Tibial artery (tissue), 4 donors: ENCODE measurements at places on chromosomes 1 and 21.

- no peak for DNase-seq
Measured at GRCh38 chr1:205486258-205486657, 18.2 kb upstream of the CDK18 start.

DNA sequence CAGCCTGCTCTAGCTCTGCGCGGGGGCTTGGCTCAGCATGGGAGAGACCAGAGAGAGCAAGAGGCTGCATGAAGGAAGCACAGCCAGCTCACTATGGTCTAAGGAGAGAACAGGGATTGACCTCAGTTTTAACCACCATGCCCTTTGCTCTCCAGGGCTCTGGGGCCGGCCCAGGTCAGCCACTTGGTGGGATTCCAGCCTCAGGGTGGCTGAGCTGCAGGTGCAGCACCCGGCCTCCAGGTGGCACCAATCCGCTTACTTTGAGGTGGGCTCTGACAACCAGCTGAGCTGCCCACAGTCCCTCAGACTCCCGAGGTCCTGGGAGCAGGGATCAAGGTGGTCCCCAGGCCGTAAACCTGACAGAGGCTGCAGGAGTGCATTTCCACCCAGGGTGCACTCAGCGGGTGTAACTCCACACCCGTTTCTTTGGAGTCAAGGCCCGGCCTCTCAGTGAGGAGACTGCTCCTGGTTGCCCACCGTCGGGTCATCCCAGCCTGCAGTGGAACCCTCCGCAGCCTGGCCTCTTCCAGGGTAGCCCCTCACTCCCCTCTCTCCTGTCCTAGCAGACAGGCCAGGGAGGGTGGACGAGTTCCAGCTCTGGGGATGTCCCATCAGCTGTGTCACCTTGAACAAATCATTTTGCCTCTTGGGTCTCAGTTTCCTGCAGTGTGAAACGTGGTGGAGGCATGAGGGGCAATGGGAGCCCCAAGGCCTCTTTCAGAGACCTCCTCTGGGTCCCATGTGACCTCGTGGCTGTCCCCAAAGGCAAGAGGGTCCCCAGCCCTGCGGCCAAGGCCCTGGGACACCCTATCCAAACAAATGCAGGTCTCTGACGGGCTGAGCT lies 607 bp upstream of the LGR6 start:
- peak; percentile 41 for DNase-seq

DNA sequence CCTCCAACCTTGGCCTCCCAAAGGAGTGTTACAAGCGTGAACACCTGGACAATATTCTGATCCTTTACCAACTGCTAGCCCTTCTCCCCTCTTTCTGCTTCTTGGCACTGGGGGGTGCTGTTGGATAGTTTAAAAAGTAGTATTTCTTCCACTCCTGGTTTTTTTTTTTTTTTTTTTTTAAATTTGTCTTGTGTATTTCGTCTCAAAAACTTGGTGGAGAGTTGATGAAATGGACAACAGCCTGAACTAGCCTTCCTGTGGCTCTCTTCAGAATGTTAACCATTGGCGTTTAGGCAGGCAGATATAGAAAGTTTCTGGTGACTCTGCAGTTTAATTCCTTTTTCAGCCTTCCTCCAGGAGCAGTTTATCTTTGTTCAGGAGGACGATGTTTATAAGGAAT lies 69.7 kb upstream of the USP24 start:
- DNase-seq, result no peak

DNA sequence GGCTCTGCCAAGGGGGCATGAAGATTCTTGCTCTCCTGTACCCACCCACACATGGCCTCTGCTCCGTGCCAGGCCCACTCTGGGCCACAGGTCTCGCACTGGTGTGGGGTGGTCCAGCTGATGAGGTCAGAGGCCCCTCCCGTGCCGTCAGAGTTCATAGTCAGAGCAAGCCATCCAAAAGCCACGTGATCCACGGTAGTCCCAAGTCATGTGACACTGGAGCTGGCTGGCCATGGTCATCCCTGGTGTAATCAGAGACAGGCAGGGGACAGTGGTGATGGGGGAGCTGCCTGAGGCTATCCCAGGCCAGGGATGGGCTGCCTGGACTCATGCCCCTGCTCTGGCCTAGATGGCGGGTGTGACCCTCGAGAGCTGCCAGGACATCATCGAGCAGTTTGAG lies 10.5 kb downstream of the PLCH2 start:
- no peak for DNase-seq

GRCh38 chr1:206513312-206514111 lies 6.2 kb downstream of the RASSF5 start:
- peak; percentile 91 for DNase-seq

GRCh38 chr1:165619647-165620151 lies 11.3 kb upstream of the MGST3 start:
- no peak for DNase-seq

DNA sequence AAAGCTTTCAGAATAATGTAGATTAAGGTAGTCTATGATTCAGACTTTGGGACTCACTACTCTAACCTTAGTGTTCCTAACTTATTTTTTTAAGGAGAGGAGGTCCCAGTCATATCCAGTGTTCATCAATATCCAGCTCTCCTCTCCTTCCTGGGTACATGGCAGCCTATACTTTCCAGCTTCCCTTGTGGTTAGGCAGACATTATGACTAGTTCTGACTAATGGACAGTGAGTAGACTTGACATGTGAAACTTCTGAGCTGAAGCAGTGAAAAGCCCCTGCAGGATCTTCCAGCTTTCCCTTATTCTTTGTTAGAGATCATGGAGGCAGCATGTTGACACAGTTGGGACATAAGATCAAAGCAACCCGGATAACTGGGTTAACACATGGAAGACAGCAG lies 144.2 kb downstream of the PTPRU start:
- DNase-seq, result no peak

DNA sequence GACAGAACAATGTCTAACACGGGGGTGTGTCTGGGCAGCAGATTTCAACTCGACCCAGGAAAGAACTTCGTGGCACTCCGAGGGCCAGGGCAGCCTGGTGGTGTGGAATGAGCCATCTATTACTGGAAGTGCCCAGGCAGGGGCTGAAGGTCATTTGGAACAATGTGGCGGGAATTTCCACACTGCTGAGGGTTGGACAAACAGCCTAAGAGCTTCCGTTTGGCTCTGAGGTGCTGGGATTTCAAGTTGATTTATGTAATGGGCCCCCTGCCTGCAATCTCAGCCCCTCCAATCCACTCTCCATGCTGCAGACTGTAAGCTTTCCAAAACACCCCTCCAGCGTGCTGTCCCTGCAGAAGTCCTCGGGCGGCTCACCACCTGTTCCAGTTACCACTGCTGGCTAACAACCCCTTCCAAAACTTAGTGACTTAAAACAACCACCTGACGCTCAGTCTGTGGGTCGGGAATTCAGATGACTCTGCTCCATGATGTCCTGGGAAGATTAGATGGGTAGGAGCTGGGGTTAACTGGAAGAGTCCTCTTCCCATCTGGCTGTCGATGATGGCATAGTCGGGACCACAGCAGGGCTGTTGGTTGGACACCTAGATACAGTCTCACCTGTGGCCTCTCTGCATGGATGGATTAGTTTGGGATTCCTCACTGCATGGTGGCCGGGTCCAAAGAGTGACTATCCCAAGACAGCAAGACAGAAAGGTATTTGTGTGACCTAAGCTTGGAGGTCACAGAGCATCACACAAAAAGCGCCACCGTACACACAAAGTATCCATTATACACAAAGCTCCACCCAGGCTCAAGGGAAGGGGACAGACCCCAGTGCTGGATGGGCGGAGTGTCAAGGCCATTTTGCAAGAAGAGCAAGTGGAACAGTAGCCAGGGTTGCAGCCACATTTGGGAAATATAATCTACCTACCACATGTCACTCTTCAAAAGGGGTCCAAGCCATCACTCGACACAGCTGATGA lies 89.7 kb upstream of the IFFO2 start:
- no peak for DNase-seq

GRCh38 chr1:91741301-91741700 lies 144.7 kb downstream of the TGFBR3 start:
- no peak for DNase-seq

DNA sequence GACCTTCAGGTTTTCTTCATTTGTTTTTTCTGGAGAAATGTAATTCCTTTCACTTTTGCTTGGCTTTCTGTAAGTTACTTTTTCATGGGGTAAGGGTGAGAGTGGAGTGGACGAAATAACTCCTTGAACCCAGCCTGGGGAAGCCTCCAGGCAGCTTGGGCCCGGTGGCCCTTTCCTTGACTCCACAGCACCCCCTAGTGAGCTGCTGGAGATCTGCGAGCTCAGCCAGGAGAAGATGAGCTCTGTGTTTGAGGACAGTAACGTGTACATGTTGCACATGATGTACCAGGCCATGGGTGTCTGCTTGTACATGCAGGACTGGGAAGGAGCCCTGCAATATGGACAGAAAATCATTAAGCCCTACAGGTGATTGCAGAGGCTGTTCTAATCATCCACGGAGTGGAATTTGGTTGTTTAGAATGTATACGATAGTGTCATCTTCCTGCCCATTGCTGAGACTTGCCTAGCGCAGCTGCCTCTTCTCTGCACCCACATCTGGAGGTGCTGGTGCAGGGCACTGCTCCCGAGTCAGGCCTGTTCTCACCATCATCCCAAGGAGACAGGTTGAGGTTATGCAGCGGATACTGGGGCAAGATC lies 51.0 kb downstream of the SMYD2 start:
- no peak for DNase-seq

GRCh38 chr1:166170726-166171125 lies 3.9 kb upstream of the FAM78B start:
- no peak for DNase-seq

DNA sequence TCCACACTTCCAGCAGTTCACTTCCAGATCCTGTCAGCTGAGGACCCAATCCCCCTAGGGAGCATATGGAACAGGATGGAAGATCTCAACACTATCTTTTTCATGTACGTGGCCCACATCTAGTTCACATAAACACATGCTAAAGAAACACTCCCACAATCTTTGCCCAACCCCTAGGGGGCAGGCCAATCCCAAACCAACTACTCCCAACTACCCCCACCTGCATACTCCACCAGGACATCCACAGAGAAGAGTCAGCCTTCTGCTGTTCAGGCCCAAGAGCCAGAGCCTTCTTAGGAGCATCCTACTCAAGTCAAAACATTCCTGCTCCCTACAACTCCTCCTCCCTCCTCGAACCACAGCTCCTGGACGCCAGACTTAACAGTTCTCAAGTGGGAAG lies 5.6 kb upstream of the SLC5A9 start:
- DNase-seq, result no peak

GRCh38 chr1:202701200-202701599 lies 9.1 kb downstream of the SYT2 start:
- no peak for DNase-seq

DNA sequence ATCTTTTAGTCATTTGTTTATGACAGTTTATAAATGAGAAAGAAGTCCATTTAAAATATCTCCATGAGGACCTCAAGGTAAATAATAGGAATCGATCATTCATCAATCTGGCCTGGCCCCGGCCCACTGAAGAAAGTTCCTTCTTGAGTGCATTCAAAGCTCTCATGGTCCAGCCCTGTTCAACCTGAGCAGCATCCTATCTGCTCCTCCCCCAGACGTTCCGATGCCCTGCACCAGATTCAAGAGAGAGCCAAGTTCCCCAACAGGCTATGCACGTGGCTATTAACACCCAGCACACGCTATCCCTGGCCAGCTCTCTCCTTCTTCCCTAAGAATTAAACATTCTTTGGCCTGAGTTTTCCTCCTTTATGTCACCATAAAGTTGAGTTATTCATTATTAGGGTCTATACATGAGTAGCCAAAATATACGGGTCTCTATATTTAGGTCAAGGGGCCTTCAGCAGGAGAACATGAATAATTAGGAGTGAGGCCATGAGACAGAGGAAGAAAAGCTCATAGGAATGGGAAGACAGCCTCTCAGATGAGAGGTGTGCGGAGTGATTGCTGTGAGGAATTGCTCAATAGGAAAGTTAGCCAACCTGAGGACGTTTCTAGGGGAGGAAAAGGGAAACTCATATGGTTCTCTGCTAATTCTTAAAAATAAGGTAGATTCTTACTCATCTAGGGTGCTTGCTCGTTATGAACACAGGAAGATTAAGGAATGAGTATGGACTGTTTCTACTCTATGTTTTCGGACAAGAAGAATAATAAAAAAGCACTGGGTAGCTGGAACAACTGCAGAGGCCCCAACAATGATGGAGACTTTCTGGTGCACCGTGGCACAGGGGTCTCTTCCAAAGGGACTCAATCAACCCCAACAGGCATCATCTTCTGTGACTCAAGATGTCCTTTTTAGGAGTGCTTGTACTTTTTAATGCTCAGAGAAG lies 23.6 kb downstream of the RUNX1 start:
- no peak for DNase-seq

GRCh38 chr21:35375115-35375514 lies 326.0 kb upstream of the RUNX1 start:
- no peak for DNase-seq

DNA sequence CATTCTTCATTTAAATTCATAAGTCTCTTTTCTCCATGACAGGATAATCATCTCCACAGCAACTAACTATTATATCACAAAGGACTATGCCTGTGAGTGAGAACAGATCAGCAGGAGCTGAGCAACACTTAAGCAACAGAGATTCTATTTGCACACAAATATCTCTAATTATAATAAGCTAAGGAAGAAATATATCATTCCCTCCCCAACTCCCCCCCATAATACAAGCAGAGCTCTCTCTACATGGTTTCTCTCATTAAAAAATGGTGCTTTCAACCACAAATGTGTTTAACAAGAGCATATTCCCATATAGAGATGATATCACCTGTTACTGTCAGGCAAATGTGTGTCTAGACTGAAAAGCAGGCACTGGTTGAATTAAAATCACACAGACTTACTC lies 34.5 kb upstream of the NIBAN1 start:
- DNase-seq, result no peak

GRCh38 chr1:243916160-243916559 lies 66.1 kb upstream of the AKT3 start:
- DNase-seq, result no peak

GRCh38 chr1:1918901-1919303 lies at the start of gene TMEM52:
TMEM52 (minus strand) TSS chr1:1919279; CDS start chr1:1919265, 14 bp downstream.
- peak; percentile 83 for DNase-seq

GRCh38 chr1:116674751-116675150 lies 7.2 kb upstream of the IGSF3 start:
- DNase-seq, result no peak

DNA sequence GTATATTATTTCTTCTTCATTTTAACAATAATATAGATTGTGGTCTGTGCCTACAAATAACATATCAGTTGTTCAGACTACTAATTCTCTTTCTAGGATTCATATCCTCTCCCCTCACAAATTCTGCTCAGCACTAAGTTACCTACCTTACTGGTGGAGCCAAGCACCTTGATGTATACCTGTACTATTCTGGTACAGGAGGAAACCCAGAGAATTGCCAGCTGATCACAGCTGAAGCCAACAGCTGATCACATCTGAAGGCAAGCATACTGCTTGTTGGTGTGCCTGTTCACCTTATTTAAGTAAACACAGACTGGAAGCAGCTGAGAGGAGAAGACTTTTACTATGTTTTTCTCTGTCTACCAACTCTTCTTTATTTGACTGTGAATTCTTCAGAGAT lies 101.8 kb downstream of the PBX1 start:
- no peak for DNase-seq

- no peak for DNase-seq
Measured at GRCh38 chr1:60864722-60865121, 217.6 kb upstream of the NFIA start.

DNA sequence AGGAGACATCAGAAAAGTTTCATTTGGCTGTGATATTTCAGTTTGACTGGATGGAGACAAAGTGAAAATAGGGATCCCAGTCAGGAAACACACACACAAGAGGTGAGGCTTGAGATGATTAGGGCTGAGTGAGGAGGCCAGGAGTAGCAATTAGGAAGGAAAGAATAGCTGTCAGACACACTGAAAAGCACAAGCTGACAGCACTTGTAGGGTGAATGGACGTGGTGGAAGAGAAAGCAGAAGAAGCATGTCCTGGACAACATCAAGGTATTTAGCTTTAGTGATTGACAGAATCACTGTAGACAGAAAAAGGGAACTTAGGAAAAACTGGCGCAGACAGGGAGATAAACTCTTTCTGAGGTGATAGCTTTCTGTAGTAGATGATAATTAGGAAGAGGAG lies 347.7 kb downstream of the TGFB2 start:
- DNase-seq, result no peak
